Thyroid gland (tissue), 4 donors: ENCODE measurements at places on chromosomes 4 and X. TPM values are rescaled to one million over a fixed set of nuclear protein-coding genes. Genes with fewer than 3 reads are reported as not detected.

Gene PF4V1
- total RNA-seq = not detected

- no peak overlapping the region for H3K27ac ChIP-seq
- no peaks in the 10 kb centered on the region for H3K27me3 ChIP-seq
- peaks cover 5% of the 10 kb centered on the region for H3K4me1 ChIP-seq
- no peak overlapping the region for H3K4me3 ChIP-seq
Observed at GRCh38 chr4:7740866-7741525, 198.7 kb downstream of the AFAP1 start.

GRCh38 chrX:50718776-50719175 lies 95.2 kb downstream of the SHROOM4 start:
- H3K27me3 ChIP-seq = no peaks in the 10 kb centered on the region
- no peak overlapping the region for H3K4me3 ChIP-seq
- no peak for DNase-seq
- no peaks in the 10 kb centered on the region for H3K36me3 ChIP-seq

DNA sequence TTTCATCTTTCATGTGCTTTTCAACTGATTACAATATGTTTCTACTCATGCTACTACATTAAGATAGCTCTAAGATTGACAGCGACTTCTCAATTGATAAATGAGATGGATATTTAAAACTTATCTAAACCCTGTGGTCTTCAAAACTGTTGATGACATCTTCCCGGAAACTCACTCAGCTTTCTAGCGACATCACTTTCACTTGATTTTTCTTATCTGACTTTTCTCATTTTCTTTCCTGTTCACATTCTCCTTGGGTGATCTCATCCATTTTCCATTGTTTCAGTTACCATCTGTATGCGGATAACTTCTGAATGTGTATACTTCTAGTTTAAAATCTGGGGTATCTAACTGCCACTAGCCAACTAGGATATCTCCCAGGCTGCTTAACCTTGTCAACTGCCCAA lies 3.1 kb downstream of the POLR2B start:
- no peak overlapping the region for H3K27ac ChIP-seq
- DNase-seq = no peak
- no peaks in the 10 kb centered on the region for H3K36me3 ChIP-seq
- no peaks in the 10 kb centered on the region for H3K27me3 ChIP-seq
- H3K4me1 ChIP-seq = peaks cover 14% of the 10 kb centered on the region

Gene GABRG1
- total RNA-seq = under 0.01 TPM

GRCh38 chr4:20046931-20047677 lies 204.6 kb upstream of the SLIT2 start:
- H3K4me1 ChIP-seq = no peaks in the 10 kb centered on the region
- H3K27me3 ChIP-seq = no peaks in the 10 kb centered on the region

Gene CSAG3
- total RNA-seq = not detected

GRCh38 chr4:186622788-186623464 lies 67.6 kb upstream of the MTNR1A start:
- H3K36me3 ChIP-seq = peaks cover 4% of the 10 kb centered on the region
- H3K27ac ChIP-seq = no peak overlapping the region
- no peak for DNase-seq
- H3K4me1 ChIP-seq = peaks cover 7% of the 10 kb centered on the region

DNA sequence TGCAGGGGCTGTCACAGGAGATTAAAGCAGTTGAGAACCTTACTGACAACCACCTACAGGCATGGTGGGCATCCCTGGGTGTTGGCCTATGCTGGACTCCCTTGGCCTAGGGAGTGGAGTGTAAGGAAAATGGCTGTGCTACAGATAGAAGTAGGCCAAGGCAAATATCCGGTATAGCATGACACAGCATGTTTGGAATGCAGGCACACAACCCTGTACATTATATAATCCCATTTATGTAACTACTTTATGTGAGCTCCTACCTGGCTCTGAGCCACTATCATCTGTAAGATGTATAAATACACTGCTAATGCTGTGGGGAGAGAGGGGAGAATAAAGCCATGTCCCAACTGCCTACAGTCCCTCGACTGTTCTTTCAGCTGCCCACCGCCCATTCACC lies 38.7 kb upstream of the KCTD8 start:
- H3K36me3 ChIP-seq = no peaks in the 10 kb centered on the region
- H3K27me3 ChIP-seq = no peaks in the 10 kb centered on the region
- no peak overlapping the region for H3K4me3 ChIP-seq
- no peak overlapping the region for H3K27ac ChIP-seq
- H3K4me1 ChIP-seq = no peaks in the 10 kb centered on the region

DNA sequence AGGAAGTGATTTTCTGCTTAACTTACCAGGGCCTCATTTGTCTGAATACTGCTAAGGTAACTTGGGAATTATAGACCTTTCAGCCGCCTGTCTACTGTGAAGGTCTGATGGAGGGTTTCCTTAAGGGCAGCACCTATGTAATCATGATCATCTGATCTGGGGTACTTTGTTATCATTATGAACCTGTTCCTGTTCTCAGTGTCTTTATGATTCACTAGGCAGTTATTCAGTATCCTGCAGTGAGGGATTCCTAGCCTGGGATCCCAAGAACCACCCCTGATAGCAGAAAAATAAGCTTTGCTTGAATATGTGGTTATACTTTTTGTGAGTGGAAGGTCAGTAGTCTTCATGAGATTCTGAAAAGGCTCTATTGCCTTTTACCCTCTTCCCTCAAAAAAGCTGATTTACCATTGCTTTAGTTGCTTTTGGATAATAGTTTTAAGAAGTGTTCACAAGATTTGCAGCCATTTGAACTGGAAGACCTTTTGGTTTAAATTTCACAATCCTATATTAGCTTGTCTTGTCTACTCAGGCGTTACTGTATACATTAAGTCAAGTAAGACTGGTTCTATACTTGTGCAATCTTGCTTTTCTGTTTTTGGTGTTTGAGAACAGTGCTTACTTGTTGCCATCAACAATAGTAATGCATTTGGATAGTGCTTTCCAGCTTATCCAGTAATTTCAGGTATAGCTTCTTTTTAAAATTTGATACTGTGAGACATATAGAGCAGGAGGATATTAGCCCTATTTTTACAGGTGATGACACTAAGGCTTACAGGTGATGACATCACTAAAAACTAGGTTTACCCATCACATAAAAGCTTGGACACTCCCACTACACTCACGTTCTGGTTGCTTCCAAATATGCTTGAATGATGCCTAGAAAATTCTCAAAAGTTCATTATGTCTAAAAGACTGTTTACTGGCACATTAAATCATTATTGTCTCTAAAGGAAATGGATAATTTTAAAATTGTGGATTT lies 60.0 kb downstream of the FHIP1A start:
- DNase-seq = no peak
- no peaks in the 10 kb centered on the region for H3K27me3 ChIP-seq
- no peaks in the 10 kb centered on the region for H3K36me3 ChIP-seq
- H3K27ac ChIP-seq = no peak overlapping the region
- no peak overlapping the region for H3K4me3 ChIP-seq

GRCh38 chrX:112846187-112846586 lies 5.6 kb upstream of the AMOT start:
- H3K4me1 ChIP-seq = no peaks in the 10 kb centered on the region
- H3K27ac ChIP-seq = no peak overlapping the region
- no peaks in the 10 kb centered on the region for H3K27me3 ChIP-seq
- H3K36me3 ChIP-seq = no peaks in the 10 kb centered on the region
- DNase-seq = no peak
- no peak overlapping the region for H3K4me3 ChIP-seq

DNA sequence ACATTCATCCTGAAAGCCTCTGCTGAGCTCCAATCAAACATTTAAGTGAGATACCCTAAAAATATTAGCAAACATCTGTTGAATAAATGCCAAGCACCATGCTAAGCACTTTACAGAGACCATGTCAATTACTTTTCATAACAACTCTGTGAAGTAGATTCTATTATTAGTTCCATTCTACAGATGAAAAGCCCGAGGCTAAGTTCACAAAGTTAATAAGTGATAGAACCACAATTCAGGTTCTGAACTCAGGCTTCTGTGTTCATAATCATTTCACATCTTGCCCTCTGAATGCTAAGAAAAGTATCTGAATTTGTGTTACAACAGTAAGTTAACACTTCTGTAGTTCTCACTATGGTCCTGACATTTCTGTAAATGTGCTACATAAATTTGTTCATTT lies 27.4 kb downstream of the SEL1L3 start:
- H3K36me3 ChIP-seq = no peaks in the 10 kb centered on the region
- no peaks in the 10 kb centered on the region for H3K4me1 ChIP-seq

- no peak overlapping the region for H3K27ac ChIP-seq
- DNase-seq = no peak
- no peaks in the 10 kb centered on the region for H3K36me3 ChIP-seq
Observed at GRCh38 chr4:2042204-2042946, 16.8 kb upstream of the NAT8L start.

Gene ASB5
- 0.13 TPM for total RNA-seq

DNA sequence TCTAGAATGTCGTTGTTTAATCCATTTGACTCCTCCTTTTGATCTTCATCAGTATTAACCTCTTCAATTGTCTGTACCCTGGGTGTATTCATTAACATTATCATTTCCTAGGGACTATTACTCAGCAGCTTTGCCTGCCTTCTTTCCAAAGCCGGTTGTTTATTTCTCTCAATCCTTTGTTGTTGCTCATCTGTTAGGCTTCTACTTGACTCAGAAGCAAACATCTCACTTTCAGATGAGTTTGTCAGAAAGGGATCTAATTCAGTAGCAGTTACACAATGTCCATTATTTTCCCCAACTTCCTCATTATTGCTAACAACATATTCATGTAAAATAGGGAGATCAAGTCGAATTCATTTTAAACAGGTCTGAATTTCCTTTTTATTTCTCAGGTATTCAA lies 22.1 kb upstream of the HSD17B10 start:
- no peaks in the 10 kb centered on the region for H3K27me3 ChIP-seq
- no peaks in the 10 kb centered on the region for H3K4me1 ChIP-seq
- no peak overlapping the region for H3K27ac ChIP-seq
- DNase-seq = no peak
- no peak overlapping the region for H3K4me3 ChIP-seq
